ENCODE measurements at places on chromosomes 16 and 17. TPM values are rescaled to one million over a fixed set of nuclear protein-coding genes. Genes with fewer than 3 reads are reported as not detected.

DNA sequence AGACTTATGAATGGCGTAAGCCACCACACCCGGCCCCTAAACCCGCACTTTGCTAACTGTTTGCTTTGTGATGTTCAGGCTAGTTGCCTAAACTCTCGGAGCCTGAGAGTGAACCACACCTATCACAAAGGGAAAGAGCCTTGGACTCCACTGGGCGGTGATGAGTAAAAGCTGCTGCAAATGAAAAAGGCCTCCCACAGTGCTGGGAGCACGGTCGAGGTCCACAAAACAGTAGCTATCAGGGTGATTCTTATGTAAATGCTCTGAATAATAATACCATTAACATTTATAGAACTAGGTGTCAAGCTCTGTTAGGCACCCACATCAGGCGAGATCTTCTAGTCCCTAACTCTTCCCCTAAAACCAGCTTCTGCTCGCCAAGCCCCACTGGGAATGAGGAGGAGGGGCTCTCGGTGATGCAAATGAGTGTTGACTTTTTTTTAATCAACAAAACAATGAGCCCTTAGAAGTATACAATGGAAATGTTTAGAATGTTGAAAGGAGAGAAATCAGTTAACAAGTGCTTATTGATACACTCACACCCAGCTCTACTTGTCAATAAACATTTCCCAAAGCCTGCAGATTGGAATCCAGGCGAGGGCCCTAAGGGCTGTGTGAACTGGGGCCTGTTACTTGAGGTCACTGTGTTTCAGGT is 19.8 kb downstream of the FBRS start:
- no peak for DNase-seq

DNA sequence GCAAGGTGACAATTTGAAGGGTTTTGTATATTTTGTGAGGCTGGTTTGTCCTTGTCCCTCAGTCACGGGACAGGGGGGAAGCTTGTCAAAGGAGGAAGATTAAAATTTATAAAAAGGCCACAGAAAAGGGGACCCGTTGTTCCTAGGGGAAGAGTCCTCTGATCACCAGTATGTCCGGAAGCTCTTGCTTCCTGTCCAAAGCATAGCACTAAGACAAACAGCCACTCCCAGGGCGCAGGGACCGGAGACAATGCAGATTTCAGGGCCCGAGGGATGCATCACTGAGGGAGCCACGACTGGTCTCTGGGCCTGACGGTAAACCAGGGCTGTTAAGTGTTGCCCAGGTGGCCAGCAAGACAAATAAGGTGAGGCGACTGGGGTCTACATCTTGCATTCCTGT is 95.2 kb downstream of the MAF start:
- no peak for DNase-seq

- no peak for DNase-seq
Measured at GRCh38 chr16:54875443-54875842, 55.2 kb upstream of the IRX5 start.

- DNase-seq: no peak
Measured at GRCh38 chr17:10394201-10394887, 21.5 kb upstream of the MYH13 start.

GRCh38 chr16:85266857-85267256 is 154.6 kb upstream of the CIBAR2 start:
- no peak for DNase-seq

The ZACN gene
- total RNA-seq: not detected

The CMIP gene
- total RNA-seq: 151 TPM

The PLXDC1 gene
- total RNA-seq: 35.0 TPM
